Activated naive CD4-positive, alpha-beta T cell treated with anti-CD3 and anti-CD28 coated beads, Interleukin-2, amount 10 ng/mL, durations not matched to agents 5 hours and 36 hours (primary cell): ENCODE measurements at places on chromosomes 11 and 22. TPM values are rescaled to one million over a fixed set of nuclear protein-coding genes. Genes with fewer than 3 reads are reported as not detected.

KIRREL3 gene
- total RNA-seq = not detected

HTR3A gene
- not detected for total RNA-seq

SLC5A12 gene
- total RNA-seq = not detected

ADAMTS8 gene
- total RNA-seq = not detected

TTC28 gene
- 1.2 TPM for total RNA-seq

SCUBE2 gene
- not detected for total RNA-seq

OR8D4 gene
- total RNA-seq = not detected

NAV2 gene
- total RNA-seq = 0.41 TPM

IFTAP gene
- total RNA-seq = 1.0 TPM

ISX gene
- total RNA-seq = not detected

CBLIF gene
- not detected for total RNA-seq

PHF21B gene
- not detected for total RNA-seq

NXPE1 gene
- not detected for total RNA-seq

PSMC3 gene
- 105 TPM for total RNA-seq

SCN4B gene
- total RNA-seq = not detected

GNG3 gene
- total RNA-seq = not detected

MS4A6A gene
- total RNA-seq = not detected

FDXACB1 gene
- total RNA-seq = 4.1 TPM

LAYN gene
- 0.91 TPM for total RNA-seq

OR56A1 gene
- not detected for total RNA-seq

GAB4 gene
- total RNA-seq = not detected

PICK1 gene
- total RNA-seq = 19.0 TPM

GLB1L3 gene
- 7.8 TPM for total RNA-seq

PRR5 gene
- total RNA-seq = 25.7 TPM

GVQW3 gene
- 3.6 TPM for total RNA-seq

PRR5L gene
- 4.8 TPM for total RNA-seq

GLB1L2 gene
- 2.3 TPM for total RNA-seq

LPXN gene
- 131 TPM for total RNA-seq

P2RY6 gene
- not detected for total RNA-seq

BRSK2 gene
- total RNA-seq = not detected

SPDYC gene
- not detected for total RNA-seq

GGTLC3 gene
- total RNA-seq = not detected

ZNRF3 gene
- 0.68 TPM for total RNA-seq

CST6 gene
- not detected for total RNA-seq
